ENCODE measurements at places on chromosomes 5 and 9. TPM values are rescaled to one million over a fixed set of nuclear protein-coding genes. Genes with fewer than 3 reads are reported as not detected.

Gene PRUNE2
- polyA plus RNA-seq = 14.6 TPM

Gene NR5A1
- polyA plus RNA-seq = 0.11 TPM

Gene DRD1
- not detected for polyA plus RNA-seq

Gene PHPT1
- polyA plus RNA-seq = 93.7 TPM

Gene TUSC1
- polyA plus RNA-seq = 16.6 TPM

Gene NEUROG1
- not detected for polyA plus RNA-seq

Gene FBP2
- not detected for polyA plus RNA-seq

Gene FOXD4L6
- polyA plus RNA-seq = not detected

Gene DNAH5
- polyA plus RNA-seq = 1.1 TPM

Gene TBC1D2
- 3.5 TPM for polyA plus RNA-seq

Gene INSL4
- polyA plus RNA-seq = not detected

Gene ALDH1A1
- polyA plus RNA-seq = 288 TPM

Gene SPATA31A3
- not detected for polyA plus RNA-seq

Gene ROR2
- polyA plus RNA-seq = 17.4 TPM

Gene CAMK4
- polyA plus RNA-seq = 5.9 TPM

Gene PPP3R2
- polyA plus RNA-seq = not detected

Gene RLN2
- 3.1 TPM for polyA plus RNA-seq

Gene ESM1
- polyA plus RNA-seq = 10.8 TPM

Gene LHX3
- polyA plus RNA-seq = not detected

Gene FOXE1
- not detected for polyA plus RNA-seq

Gene CDH6
- 76.5 TPM for polyA plus RNA-seq

Gene APBA1
- 16.2 TPM for polyA plus RNA-seq

Gene TLR4
- polyA plus RNA-seq = 7.6 TPM

Gene STK32A
- 16.2 TPM for polyA plus RNA-seq

Gene PCDHGB2
- 3.5 TPM for polyA plus RNA-seq

Gene SPINK4
- not detected for polyA plus RNA-seq

Gene AOPEP
- polyA plus RNA-seq = 63.4 TPM

Gene ARHGEF37
- polyA plus RNA-seq = 4.3 TPM

Gene CERCAM
- 48.0 TPM for polyA plus RNA-seq

Gene EIF4EBP3
- polyA plus RNA-seq = 14.9 TPM

Gene CCNB1
- 117 TPM for polyA plus RNA-seq

Gene WNT8A
- 0.19 TPM for polyA plus RNA-seq

Gene TMC1
- 1.4 TPM for polyA plus RNA-seq

Gene PAEP
- polyA plus RNA-seq = not detected

Gene IL4
- not detected for polyA plus RNA-seq

Gene IFNA2
- polyA plus RNA-seq = not detected

Gene DEPDC1B
- polyA plus RNA-seq = 26.9 TPM

Gene RNF183
- polyA plus RNA-seq = 6.0 TPM

Gene NR2F1-AS1
- polyA plus RNA-seq = 53.1 TPM

Gene STING1
- polyA plus RNA-seq = 24.7 TPM

Gene GHR
- polyA plus RNA-seq = 20.8 TPM

Gene PCDHA11
- 0.29 TPM for polyA plus RNA-seq

Gene CRHBP
- 19.9 TPM for polyA plus RNA-seq

Gene PCDHGA4
- polyA plus RNA-seq = 3.4 TPM

Gene STC2
- polyA plus RNA-seq = 3.2 TPM

Gene CYLC2
- polyA plus RNA-seq = not detected

Gene ENTR1
- polyA plus RNA-seq = 60.6 TPM

Gene PDE6A
- polyA plus RNA-seq = 0.12 TPM

Gene LCN1
- polyA plus RNA-seq = not detected

Gene FBP1
- 61.2 TPM for polyA plus RNA-seq

All from renal cortex interstitium (tissue), 15 donors.